Testis (tissue), 5 donors: ENCODE measurements at places on chromosomes 3 and 15. TPM values are rescaled to one million over a fixed set of nuclear protein-coding genes. Genes with fewer than 3 reads are reported as not detected.

DNA sequence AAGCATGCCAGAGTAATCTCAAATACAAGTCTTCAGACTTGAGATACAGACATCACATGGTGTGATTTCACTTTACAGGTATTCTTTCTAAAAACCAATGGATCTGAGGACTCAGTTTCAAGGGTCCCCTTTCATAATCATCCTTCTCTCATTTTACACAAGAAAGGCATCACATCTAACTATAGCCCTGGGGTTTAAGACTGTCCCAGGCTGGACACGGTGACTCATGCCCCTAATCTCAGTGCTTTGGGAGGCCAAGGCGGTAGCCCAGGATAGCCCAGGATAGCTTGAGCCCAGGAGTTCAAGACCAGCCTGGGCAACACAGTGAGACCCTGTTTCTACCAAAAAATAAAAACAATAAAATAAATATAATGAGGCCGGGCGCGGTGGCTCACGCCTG lies 36.4 kb downstream of the UBP1 start:
- no peak for DNase-seq
- H3K36me3 ChIP-seq: no peaks in the 10 kb centered on the region
- H3K4me1 ChIP-seq: no peaks in the 10 kb centered on the region
- no peak overlapping the region for H3K4me3 ChIP-seq
- H3K27ac ChIP-seq: no peak overlapping the region
- no peaks in the 10 kb centered on the region for H3K27me3 ChIP-seq

DNA sequence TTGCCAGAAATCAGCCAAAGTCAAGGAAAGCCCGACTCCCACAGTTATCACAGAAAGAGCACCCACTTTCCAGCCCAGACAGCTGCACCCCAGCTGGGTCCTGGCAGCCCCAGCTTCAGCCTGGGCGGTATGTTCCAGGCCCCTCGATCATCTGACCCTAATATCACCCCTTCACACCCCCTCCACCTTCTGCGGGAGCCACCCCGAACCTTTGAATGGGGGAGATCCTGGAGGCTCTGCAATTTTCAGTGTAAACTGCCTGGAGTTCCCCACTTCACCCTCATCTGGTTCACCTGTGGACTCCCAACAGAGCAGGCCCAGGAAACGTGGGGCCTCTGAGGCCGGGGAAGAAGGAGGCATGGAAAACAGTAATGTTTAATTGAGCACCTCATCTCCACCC lies 5.9 kb downstream of the PRSS50 start:
- no peaks in the 10 kb centered on the region for H3K27me3 ChIP-seq
- no peaks in the 10 kb centered on the region for H3K4me1 ChIP-seq
- DNase-seq: no peak
- H3K27ac ChIP-seq: no peak overlapping the region

DNA sequence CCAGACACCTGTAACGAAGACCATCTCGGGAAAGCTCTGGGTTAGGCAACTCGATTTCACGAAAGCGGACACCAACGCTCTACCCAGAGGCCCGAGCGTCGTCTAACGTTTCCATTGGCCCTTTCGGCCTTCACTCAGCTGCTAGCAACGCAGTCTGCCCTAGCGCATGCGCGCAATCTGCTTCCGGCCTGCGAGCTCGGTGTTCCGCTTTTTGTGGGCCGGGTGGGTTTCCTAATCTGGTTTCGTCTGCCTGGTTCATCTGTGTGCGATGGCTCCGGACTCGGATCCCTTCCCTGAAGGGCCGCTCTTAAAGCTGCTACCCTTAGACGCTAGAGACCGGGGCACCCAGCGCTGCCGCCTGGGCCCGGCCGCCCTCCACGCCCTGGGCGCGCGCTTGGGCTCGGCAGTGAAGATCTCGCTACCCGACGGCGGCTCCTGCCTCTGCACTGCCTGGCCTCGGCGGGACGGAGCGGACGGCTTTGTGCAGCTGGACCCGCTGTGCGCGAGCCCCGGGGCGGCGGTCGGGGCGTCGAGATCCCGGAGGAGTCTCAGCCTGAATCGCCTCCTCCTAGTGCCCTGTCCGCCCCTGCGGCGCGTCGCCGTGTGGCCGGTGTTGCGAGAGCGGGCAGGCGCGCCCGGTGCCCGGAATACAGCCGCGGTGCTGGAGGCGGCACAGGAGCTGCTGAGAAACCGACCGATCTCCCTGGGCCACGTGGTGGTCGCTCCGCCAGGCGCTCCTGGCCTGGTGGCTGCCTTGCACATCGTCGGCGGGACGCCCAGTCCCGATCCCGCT lies 24.0 kb upstream of the GATM start:
- no peaks in the 10 kb centered on the region for H3K27me3 ChIP-seq
- peak overlapping the region; percentile 93 for H3K4me3 ChIP-seq
- H3K4me1 ChIP-seq: peaks cover 4% of the 10 kb centered on the region
- peak overlapping the region; percentile 92 for H3K27ac ChIP-seq
- no peaks in the 10 kb centered on the region for H3K36me3 ChIP-seq

DNA sequence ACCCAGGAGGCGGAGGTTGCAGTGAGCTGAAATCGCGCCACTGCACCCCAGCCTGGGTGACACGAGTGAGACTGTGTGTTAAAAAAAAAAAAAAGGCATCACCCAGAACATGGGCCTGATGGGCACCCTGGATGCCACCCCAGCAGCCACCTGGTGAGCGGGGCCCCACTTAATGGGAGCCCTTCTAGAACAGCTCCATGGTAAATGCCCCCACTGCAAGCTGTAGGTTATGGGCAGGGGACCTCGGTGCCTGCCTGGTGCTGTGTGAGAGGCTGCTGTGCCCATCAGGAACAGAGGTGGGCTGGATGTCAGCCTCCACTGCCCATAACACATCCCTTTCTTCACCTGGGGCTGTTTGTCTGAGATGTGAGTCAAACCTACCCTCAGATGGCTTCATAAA lies 156.2 kb upstream of the MEF2A start:
- H3K4me3 ChIP-seq: no peak overlapping the region
- DNase-seq: no peak
- H3K27me3 ChIP-seq: no peaks in the 10 kb centered on the region
- H3K36me3 ChIP-seq: no peaks in the 10 kb centered on the region

- DNase-seq: no peak
- H3K27me3 ChIP-seq: no peaks in the 10 kb centered on the region
- no peak overlapping the region for H3K4me3 ChIP-seq
- H3K36me3 ChIP-seq: no peaks in the 10 kb centered on the region
Measured at GRCh38 chr3:123342631-123343080, 106.2 kb downstream of the ADCY5 start.

DNA sequence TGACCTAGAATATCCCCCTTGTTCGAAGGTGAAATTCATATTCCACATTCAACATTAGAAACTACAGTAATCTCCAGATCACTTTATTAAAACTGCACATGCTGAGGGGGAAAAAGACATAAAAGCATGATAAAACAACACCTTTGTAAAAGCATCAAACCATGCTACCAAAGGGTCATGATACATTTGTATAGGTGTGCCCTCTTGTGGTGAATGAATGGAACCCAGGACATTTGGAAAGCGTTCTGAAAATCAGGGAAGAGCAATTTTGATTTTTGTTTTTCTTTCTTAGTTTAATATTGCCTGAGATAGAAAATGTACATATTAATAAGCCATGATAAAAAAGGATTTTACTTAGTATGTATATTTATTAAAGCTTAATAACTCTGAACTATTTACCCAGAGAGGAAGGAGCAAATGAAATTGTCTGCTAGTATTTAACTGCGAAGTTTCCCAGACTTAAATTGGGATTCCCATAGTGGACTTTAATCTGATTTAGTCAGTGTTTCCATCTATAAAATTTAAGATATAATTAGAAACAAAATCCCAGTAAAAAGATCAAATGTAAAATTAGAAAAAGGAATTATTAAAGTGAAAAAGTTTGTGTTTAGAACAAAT lies 105.8 kb upstream of the ARL6 start:
- H3K27me3 ChIP-seq: no peaks in the 10 kb centered on the region
- H3K27ac ChIP-seq: no peak overlapping the region
- no peaks in the 10 kb centered on the region for H3K36me3 ChIP-seq

DNA sequence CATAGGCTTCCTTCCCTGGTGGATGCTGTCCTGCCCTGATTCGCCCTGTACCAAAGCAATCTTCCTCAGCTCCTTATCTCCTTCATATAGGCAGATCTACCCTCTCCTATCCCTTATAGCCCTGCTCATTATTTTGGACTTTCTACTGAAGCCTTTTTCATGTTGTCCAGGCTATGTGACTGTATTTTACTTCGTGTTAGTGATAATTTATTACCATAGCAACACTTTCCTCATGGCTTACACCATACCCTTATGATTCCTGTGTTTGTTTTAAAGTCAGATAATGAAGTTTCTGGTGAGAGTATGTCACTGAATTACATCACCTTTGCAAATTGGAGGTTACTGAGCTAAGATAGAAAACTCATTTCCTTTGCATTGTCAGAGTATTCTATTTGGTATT lies 352.6 kb downstream of the NLGN1 start:
- H3K4me3 ChIP-seq: no peak overlapping the region
- no peaks in the 10 kb centered on the region for H3K36me3 ChIP-seq
- H3K27ac ChIP-seq: no peak overlapping the region
- no peak for DNase-seq

DNA sequence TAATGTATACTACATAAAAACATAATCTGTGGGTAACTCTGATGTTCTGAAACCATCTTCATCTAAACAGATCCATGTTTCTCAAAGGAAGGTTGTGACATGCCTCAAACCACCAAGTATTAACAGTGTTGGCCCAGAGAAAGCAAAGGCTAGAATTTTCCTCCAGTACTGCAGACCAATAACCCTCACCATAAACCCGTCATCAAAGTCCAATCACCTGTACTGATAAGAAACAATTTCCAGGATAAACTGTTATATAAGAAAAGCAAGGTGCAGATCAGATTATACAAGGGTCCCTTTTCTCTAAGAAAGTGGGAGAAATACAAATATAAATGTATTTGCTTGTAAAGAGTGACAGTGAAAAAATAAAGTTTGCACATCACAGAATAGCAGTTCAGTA lies 32.3 kb downstream of the TBC1D2B start:
- H3K27ac ChIP-seq: no peak overlapping the region
- DNase-seq: no peak
- H3K4me1 ChIP-seq: peaks cover 37% of the 10 kb centered on the region
- no peaks in the 10 kb centered on the region for H3K36me3 ChIP-seq

- no peaks in the 10 kb centered on the region for H3K27me3 ChIP-seq
- H3K4me3 ChIP-seq: no peak overlapping the region
- peak; percentile 35 for DNase-seq
- H3K4me1 ChIP-seq: peaks cover 23% of the 10 kb centered on the region
Measured at GRCh38 chr3:45547764-45548680, 46.5 kb upstream of the LIMD1 start.

Gene TGM4
- 1.4 TPM for total RNA-seq
